ENCODE measurements at places on chromosomes 12 and 14.
A peak's percentile ranks its signal among the peaks of the same experiment; 100 is the strongest.

DNA sequence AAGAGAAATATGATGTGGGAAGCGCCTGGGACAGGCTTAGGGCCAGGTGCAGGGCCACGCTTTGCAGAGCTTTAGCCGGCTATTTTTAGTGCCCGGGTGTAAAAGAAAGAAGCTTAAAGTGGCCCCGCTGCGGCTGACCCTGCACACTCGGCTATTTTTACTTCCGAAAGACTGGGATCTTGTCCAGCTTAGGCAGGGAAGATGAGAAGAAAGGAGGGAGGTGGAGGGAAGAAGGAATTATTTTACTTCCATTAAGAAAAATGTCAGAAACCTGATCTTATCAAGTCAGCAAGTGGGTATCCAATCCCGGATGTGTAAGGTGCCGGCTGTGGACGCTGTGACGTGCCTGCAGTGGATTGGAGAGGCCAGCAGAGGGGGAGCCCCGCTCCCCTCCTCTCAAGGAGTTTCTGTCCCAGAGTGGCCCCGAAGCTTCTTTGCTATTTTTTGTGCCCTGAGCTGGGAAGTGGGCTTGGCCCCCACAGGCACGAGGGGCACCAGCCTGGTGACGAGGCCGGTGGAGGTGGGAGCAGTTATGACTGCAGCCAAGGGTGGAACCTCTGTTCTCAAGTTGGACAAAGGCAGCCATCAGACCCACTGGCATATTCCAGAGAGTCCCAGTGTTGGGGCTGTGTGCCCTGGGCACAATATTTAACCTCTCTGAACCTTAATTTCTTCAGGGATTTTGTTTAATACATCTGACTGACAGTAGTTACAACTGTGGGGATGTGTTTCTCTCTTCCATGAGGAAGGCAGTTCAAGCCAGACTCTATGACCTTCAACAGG, 97.7 kb downstream of the ESRRB start:
- no peak for DNase-seq

GRCh38 chr14:22315336-22315735, 273.7 kb downstream of the DAD1 start:
- DNase-seq = no peak

DNA sequence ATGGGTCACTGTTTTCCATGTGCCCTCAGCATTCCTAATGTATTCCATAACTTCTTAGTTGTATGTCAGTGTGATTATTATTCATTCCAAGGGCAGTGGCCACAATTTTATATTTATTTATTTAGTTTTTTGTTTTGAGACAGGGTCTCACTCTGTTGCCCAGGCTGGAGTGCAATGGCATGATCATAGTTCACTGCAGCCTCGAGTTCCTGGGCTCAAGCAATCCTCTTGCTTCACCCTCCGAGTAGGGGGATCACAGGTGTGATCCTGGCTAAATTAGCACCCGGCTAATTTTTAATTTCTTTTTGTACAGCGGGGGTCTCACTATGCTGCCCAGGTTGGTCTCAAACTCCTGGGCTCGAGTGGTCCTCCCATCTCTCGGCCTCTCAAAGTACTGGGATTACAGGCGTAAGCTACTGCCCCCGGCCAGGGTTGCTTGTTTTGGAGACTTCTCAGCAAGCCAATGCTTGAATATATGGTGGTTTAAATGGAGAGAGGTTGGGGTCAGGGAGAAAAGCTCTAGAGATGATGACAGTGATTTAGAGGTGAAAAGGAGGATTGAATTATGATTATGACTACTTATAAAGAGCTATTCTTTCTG, 7.6 kb downstream of the GPRC5A start:
- DNase-seq = no peak

DNA sequence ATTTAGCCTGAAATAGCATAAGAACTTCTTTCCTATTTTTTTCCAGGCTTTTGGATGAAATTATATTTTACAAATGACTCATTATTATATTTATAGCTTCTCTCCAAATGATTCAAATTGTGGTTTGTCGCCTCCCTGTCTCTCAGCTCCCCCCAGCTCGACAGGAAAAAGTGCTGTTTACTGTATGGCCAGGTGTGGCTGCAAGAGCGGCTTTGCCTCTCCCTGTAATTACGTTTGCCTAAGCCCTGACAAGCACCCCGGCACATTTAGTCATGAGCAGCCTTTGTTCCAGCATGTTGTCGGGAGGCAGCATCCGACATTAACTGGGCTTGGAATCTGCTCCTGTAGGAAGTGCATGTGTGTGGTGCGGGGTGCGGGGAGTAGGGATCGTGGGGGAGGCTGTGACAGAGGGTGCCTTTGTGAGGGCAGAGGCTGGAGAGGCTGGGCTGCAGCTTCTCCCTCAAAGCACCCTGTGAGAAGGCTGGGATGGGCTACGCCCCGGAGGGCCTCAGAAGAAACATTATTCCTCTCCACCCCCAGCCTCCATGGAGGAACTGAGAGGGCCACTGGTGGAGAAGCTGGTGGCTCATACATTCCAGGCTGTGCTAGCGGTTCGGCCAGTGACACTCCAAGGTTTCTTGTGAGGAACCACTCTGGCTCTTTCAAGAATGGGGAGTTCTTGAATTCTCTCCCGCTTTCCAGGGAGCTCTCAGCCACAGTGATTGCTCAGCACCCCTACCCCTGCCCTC, 42.1 kb upstream of the CTDSP2 start:
- peak; percentile 95 for DNase-seq

DNA sequence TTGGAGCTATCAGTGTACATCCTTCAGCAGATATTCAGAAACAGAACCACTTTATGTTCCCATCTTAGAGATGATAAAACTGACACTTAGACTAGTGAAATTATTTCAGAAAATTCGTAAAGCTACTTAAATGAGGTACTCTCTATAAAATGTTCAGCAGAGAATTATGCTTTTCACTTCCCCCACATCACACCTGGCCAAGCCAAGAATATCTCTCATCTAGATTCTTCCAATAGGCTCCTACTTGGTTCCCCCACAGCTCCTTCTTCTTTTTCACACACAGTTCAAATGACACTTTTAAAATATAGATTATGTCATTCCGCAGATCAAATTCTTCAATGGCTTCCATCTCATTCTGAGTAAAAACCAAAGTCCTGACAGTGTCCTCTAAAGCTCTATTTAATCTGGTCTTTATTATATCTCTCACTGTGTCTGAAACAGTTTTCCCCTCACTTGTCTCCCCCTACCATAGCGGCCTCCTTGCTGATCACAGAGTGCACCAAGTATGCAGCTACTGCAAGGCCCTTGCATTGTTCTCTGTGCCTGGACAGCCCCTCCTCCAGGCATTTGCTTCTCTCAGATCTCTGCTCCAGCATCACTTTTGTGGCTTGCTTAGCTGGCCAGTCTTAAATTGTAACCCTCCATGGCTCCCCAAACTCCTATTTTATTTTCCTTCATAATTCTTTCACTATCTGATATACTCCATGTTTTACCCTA, 736.8 kb upstream of the USP15 start:
- no peak for DNase-seq
